ENCODE measurements at places on chromosomes 1 and 21. TPM values are rescaled to one million over a fixed set of nuclear protein-coding genes. Genes with fewer than 3 reads are reported as not detected.
A peak's percentile ranks its signal among the peaks of the same experiment; 100 is the strongest.

DNA sequence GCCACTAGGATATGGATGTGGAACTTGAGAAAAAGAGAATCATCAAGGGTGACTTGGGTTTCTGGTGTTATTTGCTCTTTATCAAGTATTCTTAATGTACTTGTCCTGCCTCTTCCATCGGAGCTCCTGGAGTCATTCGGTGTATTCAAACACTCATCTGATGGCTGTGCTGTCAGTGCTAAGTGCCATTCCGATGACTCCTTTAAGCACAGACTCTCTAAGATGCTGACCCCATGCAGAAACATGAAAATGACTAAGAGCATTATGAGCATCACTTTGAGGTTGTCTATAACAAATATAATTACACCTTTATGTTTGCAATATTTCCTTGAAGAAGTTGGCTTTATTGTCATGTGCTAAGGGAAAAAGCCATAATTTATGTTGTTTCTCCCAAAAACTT is 11.3 kb upstream of the RPL5 start:
- DNase-seq = no peak

GRCh38 chr21:41932191-41932575 is 21.6 kb downstream of the C2CD2 start:
- peak; percentile 93 for DNase-seq

GRCh38 chr1:29981586-29982239 is 741.7 kb downstream of the MATN1 start:
- DNase-seq = no peak

Gene HSPB7
- not detected for total RNA-seq

Gene UQCRHL
- total RNA-seq = 3.3 TPM
